Pulmonary artery endothelial cell (primary cell): ENCODE measurements at places on chromosomes 4 and X. TPM values are rescaled to one million over a fixed set of nuclear protein-coding genes. Genes with fewer than 3 reads are reported as not detected.
A peak's percentile ranks its signal among the peaks of the same experiment; 100 is the strongest.

GRCh38 chr4:48841045-48841827 is 10.3 kb downstream of the OCIAD1 start:
- no peak for DNase-seq

GRCh38 chr4:159269116-159269515 is 166.2 kb downstream of the RAPGEF2 start:
- no peak for DNase-seq

DNA sequence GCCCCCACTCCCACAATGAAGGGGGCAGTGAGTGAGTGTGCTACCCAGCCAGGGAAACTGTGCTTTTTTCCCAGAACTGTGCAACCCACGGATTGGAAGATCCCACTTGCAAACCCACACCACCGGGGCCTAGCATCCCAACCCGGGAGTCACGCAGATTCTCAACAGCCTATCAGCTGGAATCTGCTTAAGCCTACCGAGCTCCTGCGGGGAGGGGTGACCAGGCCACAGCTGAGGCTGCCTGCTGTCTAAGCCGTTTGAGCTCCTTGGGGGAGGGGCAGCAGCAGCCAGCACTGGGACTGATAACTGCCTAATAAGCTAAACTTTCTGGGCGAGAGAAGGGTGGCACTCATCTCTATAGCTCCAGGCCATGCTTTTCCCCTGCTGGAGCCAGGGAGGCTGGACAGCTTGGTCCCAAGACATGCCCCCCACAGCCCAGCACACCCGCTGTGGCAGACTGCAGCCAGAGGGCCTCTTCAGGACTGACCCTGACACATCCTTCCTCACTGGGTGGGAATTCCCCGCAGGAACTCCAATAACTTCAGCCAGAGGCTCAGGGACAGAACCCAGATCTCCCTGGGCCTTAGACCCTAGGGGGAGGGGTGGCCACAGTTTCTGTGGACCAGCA is 161.3 kb upstream of the MAGEB18 start:
- no peak for DNase-seq

The LGI2 gene
- total RNA-seq: 0.04 and 0.13 TPM in 2 replicates

The CLDN22 gene
- total RNA-seq: not detected in 2 replicates

DNA sequence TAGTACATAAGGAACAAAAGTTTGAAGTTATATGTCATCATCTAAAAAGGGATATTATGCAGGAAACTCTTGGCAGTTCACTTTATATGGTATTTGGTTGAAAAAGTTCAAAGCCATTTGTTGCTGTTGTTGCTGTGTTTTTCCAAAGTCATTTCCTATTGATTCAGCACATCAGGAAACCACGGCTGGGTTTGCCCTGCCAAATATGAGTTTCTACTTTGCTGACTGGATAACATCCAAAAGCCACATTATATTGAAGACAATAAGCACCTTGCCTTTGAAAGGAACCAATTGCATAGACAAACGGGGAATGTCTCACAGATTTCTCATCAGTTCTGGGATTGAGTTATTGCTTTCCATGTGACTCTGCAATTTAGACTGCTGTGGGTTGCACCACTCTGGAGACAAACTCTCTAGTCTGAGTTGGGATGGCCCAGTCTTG is 206.1 kb downstream of the SLC39A8 start:
- peak; percentile 96 for DNase-seq

GRCh38 chrX:151736685-151737084 is 2.1 kb downstream of the CNGA2 start:
- no peak for DNase-seq

- no peak for DNase-seq
Measured at GRCh38 chr4:22688236-22688635, 4.5 kb upstream of the GBA3 start.
